ENCODE measurements at places on chromosomes 7 and 10.

GRCh38 chr7:15720849-15721471 is 34.5 kb upstream of the MEOX2 start:
- no peak for DNase-seq

- no peak for DNase-seq
These were observed 57.5 kb downstream of the ICA1 start for GRCh38 chr7:8204339-8205030.

GRCh38 chr10:31061941-31062340 is 30.3 kb upstream of the ZNF438 start:
- DNase-seq = no peak

DNA sequence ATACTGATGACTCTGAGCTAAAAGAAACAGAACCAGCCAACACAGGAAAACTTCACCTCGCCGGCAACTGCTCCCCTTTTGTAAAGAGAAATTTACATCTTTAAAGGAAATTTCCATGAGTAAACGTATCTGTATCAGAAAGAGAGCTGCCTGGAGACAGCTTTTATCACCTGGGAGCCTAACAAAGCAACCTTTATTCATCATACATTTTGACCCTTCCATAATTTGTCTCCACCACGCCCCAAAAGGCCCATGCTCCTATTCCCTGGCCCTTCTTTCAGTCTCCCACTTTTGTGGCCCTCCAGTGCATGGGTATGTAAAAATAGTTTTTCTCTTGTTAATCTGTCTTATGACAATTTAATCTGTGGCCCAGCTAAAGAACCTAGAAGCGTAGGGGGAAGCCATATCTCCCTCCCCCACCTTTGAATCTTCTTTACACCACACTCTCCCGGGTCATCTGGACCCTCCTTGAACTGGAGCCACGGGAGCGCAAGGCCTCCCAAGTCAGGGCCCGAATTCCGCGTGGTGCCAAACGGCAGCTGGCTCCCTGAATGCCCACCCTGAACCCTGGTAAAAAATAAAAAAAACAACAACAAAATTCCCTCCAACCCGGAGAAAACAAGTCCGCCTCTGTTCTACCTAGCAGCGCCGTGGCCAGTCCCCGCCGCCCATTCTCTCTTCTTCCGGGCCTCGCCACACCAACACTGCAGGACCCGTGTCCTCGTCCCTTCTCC is 15.4 kb upstream of the FKBP9 start:
- no peak for DNase-seq

DNA sequence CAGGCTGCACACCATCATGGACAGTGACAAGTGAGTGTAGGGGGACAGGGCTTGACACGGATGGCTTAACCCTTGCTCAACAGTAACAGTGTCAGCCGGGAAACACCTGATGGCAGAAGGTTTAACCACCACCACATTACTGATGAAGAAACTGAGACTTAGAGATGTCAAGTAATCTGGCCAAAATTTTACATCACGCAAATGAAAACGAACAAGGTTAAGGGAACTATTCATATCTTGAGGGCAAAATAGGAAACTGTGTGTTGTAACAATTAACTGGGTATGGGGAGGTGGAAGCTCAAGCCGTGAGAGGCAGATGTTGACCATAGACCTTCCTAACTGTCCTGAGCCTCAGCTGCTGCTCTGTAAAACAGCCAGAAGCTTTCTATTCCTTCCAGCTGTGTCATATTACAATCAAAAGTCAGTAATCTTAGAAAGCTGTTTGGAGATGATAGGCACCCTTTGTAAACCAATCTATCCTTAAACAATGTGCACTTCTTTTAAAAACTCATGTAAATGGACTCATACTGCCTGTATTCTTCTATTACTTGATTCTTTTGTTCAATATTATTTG is 68.4 kb downstream of the ABCC2 start:
- no peak for DNase-seq

GRCh38 chr10:103558911-103559310 is 65.4 kb downstream of the NEURL1 start:
- DNase-seq = no peak

DNA sequence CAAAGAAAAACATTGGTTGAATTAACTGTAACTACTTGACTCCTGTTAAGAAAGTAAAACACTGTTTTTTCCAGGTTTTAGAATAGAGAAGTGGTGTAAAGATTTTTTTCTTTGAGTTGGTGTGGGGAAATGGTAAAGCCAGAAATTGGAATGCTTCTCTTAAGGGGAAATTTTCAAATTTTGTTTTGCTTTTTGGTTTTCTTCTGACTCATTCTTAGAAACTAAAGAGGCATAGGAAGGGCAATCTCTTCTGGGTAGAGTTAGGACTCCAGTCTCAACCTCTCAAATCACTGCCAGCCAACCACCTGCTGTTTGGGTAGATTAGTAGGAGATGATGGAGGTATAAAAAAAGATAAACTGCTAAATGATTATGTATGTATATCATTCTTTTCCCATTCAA is 47.7 kb upstream of the STRIP2 start:
- no peak for DNase-seq

DNA sequence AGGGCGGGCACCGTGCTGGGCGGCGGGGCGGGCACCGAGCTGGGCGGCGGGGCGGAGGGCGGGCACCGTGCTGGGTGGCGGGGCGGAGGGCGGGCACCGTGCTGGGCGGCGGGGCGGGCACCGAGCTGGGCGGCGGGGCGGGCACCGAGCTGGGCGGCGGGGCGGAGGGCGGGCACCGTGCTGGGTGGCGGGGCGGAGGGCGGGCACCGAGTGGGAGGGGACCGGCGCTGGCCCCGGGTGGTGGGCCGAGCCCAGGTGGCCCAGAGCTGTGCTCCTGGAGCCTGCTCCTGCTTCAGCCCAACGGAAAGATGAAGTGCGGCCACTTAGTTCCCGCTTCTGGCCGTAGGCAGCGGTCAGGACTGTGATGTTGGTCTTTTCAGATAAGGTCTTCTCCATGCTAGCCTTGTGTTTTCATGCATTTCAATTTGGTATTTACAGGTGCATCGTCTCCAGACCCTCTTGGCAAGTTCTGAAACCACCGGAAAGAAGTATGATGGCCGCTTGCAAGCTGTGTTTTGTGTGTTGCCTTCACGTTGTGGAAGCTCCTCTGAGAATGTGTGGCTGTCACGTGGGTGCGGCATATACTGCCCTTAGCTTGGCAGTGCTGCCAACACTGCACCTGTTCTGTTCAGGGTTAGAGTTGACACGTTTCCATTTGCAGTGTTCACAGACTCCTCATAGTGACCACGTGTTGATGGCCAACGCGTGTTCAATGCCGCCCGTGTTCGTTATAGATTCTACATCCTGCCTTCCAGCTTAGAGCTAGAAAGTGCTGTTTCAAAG is 25.2 kb downstream of the IQCE start:
- no peak for DNase-seq

DNA sequence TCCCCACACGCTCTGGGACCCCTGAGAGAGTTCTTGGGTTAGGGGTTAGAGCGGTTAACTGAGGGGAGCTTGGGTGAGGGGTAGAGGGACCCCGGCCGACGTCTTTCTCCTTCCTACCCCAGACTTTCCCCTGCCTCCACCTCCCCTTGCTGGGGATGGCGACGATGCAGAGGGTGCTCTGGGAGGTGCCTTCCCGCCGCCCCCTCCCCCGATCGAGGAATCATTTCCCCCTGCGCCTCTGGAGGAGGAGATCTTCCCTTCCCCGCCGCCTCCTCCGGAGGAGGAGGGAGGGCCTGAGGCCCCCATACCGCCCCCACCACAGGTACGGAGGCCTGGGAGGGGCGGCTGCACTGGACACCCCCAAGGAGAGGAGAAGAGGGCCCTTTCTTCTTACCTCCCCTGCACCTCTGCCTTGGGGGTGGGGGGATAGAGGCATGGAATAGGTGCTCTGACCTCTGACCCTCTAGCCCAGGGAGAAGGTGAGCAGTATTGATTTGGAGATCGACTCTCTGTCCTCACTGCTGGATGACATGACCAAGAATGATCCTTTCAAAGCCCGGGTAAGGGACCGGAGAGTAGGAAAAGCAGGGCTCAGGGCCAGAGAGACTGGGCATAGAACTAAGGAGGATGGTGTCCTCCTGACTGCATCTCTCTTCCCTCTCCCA is 1.1 kb downstream of the ZYX start:
- no peak for DNase-seq

DNA sequence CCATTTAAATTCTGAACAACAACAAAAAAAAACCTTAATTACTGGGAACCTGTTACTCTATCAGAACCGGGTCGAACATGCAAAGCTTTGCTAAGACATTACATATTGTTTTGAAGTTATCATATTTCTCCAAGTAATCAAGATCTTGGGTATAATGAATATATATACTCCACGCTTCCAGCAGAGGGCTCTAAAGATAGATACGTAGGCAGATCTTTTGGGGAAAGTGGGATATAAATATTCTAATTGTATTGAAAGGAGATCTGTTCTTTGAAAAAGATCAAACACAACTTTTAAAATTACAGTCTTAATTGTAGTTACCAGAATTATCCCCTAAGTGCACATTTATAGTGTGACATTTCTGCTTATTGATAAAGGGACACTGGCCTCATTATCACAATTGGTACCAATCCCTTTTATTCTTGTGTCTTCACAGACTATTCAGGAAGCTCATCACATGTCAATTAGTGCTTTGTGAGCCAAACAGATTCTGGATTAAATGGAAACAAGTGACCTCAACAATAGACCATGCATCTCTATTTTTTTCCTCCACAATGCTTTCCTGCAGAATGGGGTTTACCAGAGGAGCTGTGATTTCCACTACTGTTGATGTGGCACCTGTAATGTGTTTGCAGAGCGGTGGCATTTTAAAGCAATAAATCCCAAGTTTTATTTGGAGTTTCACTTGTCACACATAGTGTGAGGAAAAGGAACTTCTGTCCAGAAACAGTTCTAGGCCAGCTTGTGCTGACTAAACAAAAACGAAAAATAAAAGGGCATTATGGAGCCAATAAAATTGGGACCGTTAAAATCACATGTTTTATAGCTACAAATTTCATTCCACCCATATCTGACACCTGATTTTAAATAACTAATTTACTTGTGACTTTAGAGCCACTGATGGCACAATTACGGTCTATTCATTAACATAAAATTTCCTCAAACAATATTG is 122.4 kb downstream of the CTTNBP2 start:
- no peak for DNase-seq

- no peak for DNase-seq
These were observed 130.5 kb upstream of the C1QL3 start for GRCh38 chr10:16652154-16652553.

GRCh38 chr7:27442455-27442854 is 199.9 kb downstream of the EVX1 start:
- no peak for DNase-seq

- no peak for DNase-seq
These were observed 58.5 kb downstream of the TRUB1 start for GRCh38 chr10:114996542-114996941.

DNA sequence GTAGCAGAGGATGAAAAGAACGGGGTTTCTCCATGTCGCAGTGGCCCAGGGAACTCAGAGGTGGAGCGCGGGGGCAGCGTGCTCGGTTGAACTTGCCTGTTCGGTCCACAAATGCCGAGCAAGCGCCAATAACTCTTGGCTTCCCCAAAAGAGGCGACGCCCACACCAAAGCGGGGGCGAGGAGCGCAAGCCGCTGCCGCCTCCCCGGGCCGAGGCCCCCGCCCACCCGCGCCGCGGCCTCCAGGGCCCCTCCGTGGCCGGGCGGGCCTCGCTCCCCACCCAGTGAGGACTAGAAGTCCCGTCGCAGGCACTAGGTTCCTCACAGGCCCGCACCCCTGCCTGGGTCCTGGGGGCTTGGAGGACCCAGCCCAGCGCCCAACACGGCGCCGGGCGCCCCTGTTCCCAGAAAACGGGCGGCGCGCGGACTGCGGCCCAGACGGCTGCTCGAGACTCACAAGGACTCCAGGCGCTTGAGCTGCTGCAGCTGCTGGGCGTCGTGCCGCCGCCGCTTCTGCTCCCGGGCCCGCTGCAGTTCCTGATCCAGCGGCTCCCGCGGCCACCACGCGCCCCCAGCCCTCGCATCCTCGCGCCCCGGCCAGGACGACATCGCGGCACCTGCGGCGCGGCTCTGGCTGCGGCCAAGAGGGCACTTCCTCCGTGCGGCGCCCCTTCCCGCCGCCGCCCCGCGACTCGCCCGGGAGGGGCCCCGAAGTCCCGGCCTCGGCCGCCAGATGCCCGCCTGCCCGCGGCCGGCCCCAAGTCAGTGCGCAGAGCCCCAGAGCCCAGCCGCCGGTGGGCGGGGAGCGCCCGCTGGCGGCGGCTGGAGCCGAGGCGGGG is 14.6 kb upstream of the FKBP9 start:
- DNase-seq = peak; percentile 35

GRCh38 chr10:96292971-96293920 is 11.0 kb upstream of the DNTT start:
- no peak for DNase-seq

GRCh38 chr10:89653410-89653869 is 8.4 kb upstream of the PANK1 start:
- DNase-seq = no peak

GRCh38 chr7:32381024-32381601 is 109.1 kb downstream of the LSM5 start:
- DNase-seq = no peak

- DNase-seq = no peak
These were observed 458.0 kb upstream of the GALNT17 start for GRCh38 chr7:70673778-70674570.

GRCh38 chr7:2692543-2692942 is 4.5 kb downstream of the AMZ1 start:
- no peak for DNase-seq

GRCh38 chr7:15891151-15891881 is 204.8 kb upstream of the MEOX2 start:
- DNase-seq = no peak

DNA sequence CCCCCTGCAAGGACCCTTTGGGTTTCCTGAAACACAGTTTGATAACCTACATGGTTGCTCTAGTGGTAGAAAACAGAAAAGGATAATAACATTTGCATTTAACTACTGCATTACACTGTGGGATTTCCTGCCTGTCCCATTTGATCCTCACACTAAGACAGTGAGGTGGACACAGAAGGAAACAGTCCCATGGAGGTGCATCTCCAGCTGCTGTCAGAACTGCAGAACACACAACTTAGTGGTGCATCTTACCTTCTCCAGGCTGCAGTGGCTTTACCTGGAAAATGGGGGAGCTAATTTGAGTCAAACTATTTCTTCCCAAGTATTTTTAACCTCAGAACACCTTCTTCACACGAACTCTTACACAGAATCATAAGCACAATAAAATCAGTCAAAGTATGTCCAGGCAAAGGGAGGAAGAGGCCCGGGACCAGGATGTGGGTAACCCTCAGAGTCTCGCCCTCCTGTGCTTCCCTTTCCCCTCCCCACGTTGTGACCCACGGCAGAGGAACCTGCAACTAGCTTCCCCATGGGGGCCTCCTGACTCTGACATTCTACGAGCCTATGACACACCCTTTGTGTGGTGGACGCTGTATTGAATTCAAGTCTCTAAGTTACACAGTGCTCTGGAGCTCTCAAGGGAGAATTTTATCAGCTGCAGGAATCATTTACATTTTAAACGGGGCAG is 33.7 kb downstream of the SCRN1 start:
- no peak for DNase-seq

All from activated T-helper 1 cell treated with anti-CD3 and anti-CD28 coated beads, Interleukin-2, amount 50 U/mL, for 16 hours (primary cell).